ENCODE measurements at places on chromosomes 5 and 9.

DNA sequence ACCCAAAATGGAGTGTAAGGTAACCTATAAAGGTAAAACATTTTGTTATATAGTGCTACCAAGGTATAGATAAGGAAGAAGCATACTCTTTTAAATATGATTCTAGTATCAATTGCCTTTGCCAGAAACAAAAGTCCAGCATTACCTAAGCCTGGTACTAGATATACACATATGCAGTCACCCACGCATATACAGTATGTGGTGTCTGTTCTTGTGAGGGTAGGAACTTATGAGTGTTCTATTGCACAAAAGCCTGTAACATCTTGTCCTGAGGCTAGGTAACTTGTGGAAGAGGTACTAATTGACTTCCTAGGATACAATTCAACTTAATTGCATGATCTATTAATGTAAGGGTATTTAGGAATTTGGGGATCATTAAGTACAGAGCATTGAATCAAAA lies 31.3 kb upstream of the IFNE start:
- DNase-seq, result no peak

GRCh38 chr9:132141948-132142594 lies 19.8 kb upstream of the NTNG2 start:
- no peak for DNase-seq

DNA sequence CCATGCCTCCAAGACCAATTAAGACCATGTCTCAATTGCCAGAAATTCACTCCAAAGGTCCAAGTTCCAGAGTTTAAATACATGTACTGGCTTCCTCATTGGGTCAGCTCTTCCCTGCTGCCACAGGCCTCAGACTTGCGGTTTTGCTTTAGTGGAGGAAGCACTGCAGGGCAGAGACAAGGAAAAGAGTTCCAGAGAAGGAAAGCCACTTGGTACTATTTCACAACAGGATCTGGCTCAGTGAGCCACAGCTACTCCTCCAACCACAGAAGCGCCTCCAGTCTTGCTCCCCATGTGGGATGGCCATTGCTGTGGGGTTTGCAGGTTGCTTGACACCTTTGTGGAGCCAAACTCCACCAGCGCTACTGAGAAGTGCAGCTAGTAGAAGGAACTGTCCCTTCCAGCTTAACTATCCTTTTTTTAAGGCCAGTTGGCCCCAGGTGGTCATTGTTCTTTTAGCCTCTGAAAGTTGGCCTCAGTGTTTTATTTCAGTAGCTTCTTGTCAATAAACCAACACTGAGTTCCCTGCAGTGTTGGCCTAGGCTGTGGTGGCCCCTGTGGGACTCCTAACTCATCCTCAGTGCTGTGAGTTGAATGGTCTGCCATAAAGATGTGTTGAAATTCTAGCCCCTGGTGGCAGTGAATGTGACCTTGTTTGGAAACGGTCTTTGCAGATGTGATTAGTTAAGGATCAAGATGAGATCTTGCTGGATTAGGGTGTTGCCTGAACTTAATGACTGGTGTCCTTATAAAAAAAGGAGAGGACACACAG lies 93.7 kb upstream of the DAP start:
- no peak for DNase-seq

GRCh38 chr9:101737165-101737704 lies 1.2 kb downstream of the GRIN3A start:
- no peak for DNase-seq

- DNase-seq, result no peak
These were observed 38.7 kb upstream of the CDK20 start for GRCh38 chr9:88013035-88013434.

DNA sequence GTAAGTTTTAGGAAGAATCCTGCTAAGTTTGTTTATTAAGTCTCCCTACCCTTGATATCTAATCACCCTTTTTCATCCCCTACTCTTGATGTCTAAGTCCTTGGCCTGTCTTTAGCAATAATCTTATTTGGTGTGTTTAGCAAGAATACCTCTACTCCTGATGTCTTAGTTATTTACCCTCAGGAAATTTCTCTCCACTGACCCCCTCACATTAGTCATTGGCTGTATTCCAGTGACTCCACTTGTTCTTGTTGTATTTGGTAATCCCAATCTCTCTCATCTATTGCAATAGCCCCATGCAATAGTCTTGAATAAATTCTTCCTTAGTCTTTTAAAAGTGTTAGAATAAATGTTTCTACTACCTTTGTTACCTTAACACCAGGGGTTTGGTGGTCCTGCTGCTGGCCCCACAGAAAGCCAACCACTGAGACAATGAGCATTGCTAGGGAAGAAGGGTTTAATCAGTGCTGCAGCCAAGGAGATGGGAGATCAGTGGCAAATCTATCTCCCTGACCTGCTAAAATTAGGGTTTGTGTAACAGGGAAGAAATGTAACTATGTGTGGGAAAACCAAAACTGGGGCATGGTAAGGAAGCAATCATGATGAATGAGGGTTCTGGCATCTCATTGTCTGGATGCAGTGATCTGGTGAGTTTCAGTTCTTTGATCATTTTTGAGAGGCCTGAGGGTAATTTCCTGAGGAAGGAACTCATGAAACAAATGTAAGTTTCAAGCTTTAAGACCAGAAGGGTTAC lies 236.4 kb upstream of the DAB2 start:
- DNase-seq, result no peak

GRCh38 chr9:32738501-32739172 lies 44.7 kb upstream of the TMEM215 start:
- no peak for DNase-seq

- no peak for DNase-seq
These were observed 4.3 kb upstream of the IL17B start for GRCh38 chr5:149383399-149383798.

DNA sequence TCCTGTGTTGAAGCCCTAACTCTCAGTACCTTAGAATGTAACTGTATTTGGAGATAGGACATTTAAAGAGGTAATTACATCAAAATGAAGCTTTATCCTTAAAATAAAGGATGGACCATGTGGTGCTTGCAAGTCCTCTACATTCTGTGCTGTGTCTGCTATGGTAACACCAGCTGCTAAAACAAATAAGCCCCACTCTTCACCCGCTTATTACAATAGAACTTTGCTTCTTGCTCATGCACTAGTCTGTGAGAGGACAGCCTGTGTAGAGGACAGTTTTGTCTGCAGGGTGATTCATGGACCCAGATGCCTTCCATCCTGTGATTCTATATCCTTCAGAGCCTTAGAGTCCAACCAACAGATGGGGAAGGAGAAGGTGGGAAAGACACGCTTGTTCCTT lies 12.5 kb upstream of the IGFBPL1 start:
- no peak for DNase-seq

DNA sequence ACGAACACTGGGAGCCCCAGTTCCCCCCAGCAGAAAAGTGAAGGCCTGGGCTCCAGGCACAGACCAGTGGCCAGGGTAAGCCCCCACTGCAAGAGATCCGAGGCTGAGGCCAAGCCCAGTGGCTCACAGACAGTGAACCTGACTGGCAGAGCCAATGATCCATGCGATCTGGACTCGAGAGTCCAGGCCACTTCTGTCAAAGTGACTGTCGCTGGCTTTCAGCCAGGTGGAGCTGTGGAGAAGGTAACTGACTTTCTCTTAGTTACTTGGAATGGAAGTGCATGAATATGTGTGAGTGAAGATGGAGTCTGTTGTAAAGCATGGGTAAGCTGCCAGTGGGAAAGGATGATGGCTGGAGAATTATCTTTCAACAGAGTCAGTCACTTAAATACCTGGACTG lies 99.7 kb downstream of the GOLPH3 start:
- DNase-seq, result no peak

- no peak for DNase-seq
These were observed 48.0 kb upstream of the PHYKPL start for GRCh38 chr5:178280631-178281030.

DNA sequence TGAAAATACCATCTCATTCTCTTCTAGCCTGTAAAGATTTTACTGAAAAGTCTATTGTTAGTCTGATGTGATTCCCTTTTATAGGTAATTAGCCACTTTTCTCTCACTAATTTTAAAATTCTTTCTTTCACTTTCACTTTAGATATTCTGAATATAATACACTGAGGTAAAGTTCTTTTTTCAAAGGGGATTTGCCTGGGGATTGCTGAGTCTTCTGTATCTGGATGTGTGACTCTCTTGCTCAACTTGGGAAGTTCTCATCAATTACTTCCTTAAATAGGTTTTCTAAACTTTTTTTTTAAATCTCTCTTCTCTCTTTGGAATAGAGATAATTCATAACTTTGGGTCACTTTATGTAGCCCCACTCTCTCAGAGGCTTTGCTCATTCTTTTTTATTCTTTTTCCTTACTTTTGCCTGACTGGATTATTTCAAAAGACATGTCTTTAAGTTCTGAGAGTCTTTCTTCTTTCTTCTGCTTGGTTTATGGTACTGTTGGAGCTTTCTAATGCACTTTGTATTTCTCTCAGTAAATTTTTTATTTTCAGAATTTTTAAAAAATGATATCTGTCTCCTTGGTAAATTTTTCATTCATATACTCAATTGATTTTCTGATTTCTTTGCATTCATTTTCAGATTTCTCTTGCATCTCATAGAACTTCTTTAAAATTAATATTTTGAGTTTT lies 55.9 kb upstream of the IL12B start:
- no peak for DNase-seq

DNA sequence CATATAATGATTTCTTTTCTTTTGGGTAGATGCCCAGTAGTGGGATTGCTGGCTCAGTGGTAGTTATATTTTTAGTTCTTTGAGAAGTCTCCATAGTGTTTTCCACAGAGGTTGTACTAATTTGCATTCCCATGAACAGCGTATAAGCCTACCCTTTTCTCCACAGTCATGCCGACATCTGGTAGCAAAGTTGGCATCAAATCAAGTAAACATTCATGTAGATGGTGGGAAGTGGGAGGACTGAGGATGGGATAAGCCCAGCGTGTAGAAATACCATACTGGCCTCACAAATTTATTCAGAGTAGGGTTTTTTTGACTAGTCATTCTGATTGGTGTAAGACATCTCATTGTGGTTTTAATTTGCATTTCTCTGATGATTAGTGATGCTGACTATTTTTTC lies 115.4 kb downstream of the EGFLAM start:
- no peak for DNase-seq

DNA sequence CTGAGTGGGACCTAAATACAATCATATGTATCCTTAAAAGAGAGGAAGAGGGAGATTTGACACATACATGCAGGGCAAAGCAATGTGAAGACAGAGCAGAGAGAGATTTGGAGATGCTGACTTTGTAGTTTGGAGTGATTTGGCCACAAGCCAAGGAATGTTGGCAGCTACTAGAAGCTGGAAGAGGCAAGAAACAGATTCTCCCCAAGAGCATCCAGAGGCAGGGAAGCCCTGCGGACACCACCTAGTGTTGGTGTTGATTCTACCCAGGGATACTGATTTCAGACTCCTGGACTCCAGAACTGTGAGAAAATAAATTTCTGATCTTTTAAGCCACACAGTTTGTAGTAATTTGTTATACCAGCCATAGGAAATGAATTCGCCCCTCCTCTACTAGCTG lies 64.9 kb upstream of the OSMR start:
- no peak for DNase-seq

GRCh38 chr9:87518702-87519335 lies 21.2 kb downstream of the DAPK1 start:
- no peak for DNase-seq

GRCh38 chr5:123266365-123266764 lies 156.8 kb downstream of the CEP120 start:
- DNase-seq, result no peak

GRCh38 chr5:135328128-135328687 lies 70.8 kb downstream of the MACROH2A1 start:
- DNase-seq, result no peak

DNA sequence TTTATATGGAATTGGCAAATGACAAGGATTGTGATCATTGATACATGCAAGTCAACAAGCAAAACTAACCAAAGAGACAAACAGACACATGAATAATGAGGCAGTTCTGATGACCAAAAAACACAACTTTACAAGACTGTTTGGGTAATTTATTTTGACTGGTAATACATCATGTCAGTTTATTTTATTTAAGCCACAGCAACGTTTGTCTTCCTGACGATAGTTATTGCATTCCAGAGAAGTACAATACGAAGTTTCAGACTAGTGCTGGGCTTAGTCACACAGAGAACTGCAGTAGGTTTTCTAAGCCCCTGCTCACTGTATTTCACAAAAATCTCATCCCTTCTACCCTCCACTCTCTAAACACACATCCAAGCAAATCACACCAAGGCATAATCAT lies 514.2 kb downstream of the RAB3C start:
- no peak for DNase-seq

- no peak for DNase-seq
These were observed 41.8 kb downstream of the ENC1 start for GRCh38 chr5:74598731-74599130.

DNA sequence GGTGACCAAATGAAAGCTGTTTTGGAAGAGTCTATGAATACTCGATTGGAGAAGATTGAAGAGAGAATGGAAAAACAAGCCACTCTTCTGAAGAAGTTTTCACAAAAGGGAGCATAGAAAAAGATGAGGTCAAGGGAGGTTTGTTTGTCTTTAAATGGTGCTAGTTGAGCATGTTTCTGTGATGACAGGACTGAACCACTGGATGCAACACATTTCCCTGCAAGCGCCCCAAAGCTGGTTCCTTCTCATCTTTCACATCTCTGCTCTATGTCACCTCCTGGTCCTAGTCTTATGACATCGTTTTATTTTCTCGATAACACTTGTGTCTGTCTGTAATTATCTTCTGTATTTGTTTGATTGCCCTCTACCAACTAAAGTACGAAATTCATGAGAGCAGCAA lies 3.8 kb upstream of the CCDC192 start:
- DNase-seq, result no peak

GRCh38 chr9:34518896-34519295 lies 3.9 kb downstream of the ENHO start:
- no peak for DNase-seq

- no peak for DNase-seq
These were observed 31.6 kb downstream of the ACSL6 start for GRCh38 chr5:131979816-131980215.

All from NCI-H2081 treated with DMSO at 0.1 percent for 48 hours (cell line).